ENCODE measurements at places on chromosomes 11 and 22.

DNA sequence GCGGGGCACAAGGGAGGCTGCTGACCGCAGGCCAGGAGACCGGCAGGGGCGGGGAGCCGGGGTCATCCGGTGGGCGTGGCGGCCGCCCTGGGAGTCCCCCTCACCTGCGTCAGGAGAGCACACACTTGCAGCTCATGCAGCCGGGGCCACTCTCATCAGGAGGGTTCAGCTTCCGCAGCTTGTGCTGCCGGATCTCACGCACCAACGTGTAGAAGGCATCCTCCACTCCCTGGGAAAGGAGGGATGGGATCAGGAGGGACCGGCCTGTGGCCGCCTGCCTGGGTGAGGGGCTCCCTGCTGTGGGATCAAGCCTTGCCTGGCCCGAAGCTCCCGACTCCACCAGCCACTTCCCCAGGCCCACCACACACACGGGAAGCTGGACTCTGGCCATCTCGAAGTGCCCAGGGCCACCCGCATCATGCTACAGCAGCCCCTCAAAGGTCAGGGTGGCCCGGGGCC, 2.8 kb downstream of the HRAS start:
- no peak for DNase-seq

- DNase-seq = no peak
These were observed 24.1 kb downstream of the ASCC2 start for GRCh38 chr22:29814003-29814402.

GRCh38 chr22:29163808-29164207, 41.9 kb upstream of the EMID1 start:
- DNase-seq = no peak

- DNase-seq = no peak
These were observed 94.5 kb upstream of the TOP3B start for GRCh38 chr22:22076932-22077703.

DNA sequence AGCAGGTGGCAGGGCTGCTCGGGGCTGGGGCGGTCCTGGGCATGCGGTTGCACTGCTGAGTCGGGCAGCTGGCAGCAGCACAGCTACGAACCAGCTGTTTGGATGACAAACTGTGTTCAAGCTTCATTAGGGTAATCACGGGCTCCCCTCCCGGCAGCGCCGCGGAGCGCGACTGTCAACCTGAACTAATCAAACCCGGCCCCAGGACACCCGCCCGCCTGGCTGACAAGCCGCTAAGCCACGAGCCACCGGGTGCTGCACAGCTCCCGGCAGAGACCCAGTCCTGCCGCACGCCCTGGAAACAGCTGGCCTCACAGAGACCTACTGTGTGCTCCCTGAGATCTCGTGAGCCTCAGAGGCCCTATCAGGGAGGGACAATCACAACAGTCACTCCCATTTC, 60.6 kb upstream of the TCF20 start:
- peak; percentile 49 for DNase-seq

DNA sequence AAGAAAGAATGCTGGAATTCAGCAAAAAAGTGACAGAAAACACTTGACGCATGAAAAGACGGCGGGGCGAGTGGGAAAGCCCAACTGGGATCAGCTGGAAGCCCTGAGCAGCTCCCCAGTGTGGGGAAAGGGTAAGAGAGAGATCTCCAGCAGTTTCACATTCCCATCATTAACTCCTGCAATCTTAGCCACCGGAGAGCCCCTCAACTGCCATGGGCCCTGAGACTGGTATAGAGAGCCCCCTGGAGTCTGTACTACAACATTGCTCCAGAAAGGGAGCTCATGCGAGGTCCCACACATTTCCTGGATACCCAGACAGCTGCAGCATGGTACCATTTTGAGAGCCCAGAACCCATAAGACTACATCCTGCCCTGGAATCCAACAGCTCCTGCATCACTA, 31.1 kb downstream of the MRGPRX4 start:
- DNase-seq = peak; percentile 0

- DNase-seq = no peak
These were observed 6.6 kb upstream of the RNF185 start for GRCh38 chr22:31153357-31153756.

- DNase-seq = peak; percentile 81
These were observed 688 bp downstream of the SERPING1 start for GRCh38 chr11:57597916-57598830.

Measured in brain (organoid and tissue), 16 donors.